Stimulated activated CD4-positive, alpha-beta T cell treated with anti-CD3 and anti-CD28 coated beads, Interleukin-1b, Interleukin-23, amount 100 ng/mL, for 48 hours (primary cell): ENCODE measurements at places on chromosomes 2 and 18.

- DNase-seq, result no peak
Observed at GRCh38 chr2:68721482-68722101, 13.0 kb upstream of the ARHGAP25 start.

DNA sequence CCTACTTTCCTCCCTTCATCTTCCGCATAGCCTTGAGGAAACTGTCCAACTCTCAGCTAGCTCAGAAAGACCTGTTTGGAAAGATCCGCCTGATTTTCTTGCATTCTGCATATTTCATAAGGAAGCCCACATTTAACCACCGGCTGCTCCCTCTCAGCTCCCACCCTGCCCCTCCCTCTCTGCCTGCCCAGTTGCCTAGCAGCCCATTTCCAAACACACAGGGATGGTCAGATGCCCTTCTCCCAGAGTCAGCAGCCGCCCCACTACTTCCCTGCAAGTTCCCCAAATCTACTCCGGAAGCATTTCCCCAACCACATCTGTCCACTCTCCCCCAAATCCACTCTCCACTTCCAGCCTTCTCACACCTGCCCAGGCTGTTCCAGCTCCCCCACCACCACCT is 96.0 kb downstream of the TNS1 start:
- DNase-seq, result no peak

GRCh38 chr2:191056228-191056627 is 42.3 kb upstream of the STAT1 start:
- DNase-seq, result no peak

GRCh38 chr2:43854671-43855070 is 15.9 kb downstream of the ABCG8 start:
- DNase-seq, result no peak

DNA sequence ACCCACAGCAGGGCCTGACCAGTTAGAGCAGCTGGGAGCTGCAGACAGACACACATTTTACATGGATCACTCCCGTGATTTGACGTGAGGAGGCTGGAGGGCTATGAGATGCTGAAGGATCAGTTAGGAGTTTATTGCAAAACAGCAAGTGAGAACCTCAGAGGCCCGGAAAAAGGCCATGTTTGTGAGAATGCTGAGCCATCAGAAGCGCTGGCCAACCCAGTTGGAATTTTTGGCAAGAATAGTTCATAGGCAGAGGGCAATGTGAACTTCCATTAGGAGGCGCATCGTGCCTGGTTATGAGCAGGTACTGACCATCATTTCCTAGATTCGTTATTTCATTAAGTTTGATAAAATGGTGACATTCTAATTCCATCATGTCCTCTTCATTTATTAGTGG is 23.3 kb upstream of the LMAN1 start:
- DNase-seq, result no peak

- DNase-seq, result no peak
Observed at GRCh38 chr18:6021306-6022073, 126.2 kb upstream of the TMEM200C start.

DNA sequence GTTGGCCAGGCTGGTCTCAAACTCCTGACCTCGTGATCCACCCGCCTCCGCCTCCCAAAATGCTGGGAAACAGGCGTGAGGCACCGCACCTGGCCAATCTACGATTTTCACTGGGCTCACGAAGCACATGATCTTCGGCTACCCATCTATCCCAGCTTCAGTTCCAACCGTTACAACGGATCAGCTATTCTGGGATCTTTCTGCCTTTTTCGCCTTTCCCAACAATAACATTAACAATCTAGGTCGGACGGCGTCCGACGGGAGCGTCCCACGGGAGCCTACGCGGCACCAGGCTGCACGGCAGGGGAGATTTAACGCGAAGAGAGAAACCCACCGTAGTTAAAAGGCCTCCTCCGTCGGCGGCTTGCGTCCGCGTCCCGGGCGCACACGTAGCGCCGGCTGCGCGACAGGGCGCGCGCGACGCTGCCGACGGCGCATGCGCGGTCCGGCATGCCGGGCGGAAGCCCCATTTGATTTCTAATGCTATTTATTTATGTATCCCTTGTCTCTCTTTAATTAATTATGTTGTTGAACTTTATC is at the start of gene MSL3B:
Gene MSL3B, minus strand, starts transcription at position 394 of the 540 bp plus-strand sequence.
- DNase-seq, result peak; percentile 43

GRCh38 chr2:66849153-66849755 is 414.3 kb downstream of the MEIS1 start:
- no peak for DNase-seq

GRCh38 chr2:205002390-205002789 is 457.1 kb downstream of the PARD3B start:
- DNase-seq, result no peak

- no peak for DNase-seq
Observed at GRCh38 chr2:42841344-42841743, 49.0 kb upstream of the HAAO start.

GRCh38 chr18:1133541-1133940 is 228.9 kb downstream of the ADCYAP1 start:
- DNase-seq, result no peak

- no peak for DNase-seq
Observed at GRCh38 chr18:13112982-13113381, 105.6 kb upstream of the LDLRAD4 start.

DNA sequence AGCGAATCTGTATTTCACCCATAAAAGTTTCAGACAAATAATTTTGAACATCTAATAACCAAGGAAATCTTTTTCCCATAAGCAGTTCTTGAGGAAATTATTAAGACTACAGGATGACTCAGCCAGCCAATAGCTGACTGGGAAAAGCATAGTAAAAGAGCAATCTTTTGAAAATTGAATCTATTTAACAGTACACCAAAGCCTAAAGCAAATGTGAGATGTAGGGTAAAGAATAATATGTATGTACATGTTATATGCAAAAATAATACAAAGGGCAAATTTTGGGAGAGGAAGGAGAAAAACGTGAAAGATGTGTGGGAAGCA is 12.6 kb upstream of the KDSR start:
- no peak for DNase-seq

DNA sequence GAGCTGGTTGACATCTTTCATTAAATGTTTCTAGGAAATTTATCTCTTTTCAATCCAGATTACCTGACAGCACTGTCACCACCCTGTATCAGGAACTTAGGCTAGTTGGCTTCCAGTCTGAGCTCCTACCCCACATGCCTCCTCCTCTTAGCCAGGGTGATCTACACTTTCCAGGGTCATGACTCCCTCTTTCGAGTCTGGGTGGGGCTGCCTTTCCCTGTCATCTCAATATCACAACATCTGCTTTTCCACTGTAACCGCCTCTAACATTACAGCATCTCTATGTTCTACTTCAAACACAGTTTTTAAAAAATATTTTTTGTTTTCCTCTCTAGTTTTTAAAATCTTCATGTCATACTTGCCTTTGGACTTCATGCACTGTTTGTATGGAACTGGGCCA is 129.2 kb downstream of the RBMS1 start:
- DNase-seq, result no peak
